Kasumi-1 (cell line): ENCODE measurements at places on chromosomes 6 and 20.

GRCh38 chr6:155110721-155111120 is 115.6 kb downstream of the TIAM2 start:
- no peak for DNase-seq

DNA sequence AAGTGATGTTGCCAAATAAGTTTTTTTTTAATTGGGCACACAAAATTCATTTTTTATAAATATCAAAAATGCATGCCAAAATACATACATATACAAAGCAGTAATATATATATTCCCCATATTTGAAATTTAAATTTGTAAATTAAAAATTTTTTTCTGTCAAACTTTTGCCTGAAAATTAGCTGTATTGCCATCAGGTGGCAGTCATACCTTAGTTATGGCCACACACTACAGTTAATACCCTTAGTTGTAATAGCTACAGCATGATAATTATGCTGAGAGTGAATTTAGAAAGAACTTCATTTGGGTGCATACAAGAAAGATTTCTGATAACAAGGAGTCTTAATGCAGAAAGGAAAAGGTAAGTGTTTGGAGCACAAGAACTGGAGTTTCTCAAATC is 46.2 kb upstream of the SDHAF4 start:
- peak; percentile 22 for DNase-seq

DNA sequence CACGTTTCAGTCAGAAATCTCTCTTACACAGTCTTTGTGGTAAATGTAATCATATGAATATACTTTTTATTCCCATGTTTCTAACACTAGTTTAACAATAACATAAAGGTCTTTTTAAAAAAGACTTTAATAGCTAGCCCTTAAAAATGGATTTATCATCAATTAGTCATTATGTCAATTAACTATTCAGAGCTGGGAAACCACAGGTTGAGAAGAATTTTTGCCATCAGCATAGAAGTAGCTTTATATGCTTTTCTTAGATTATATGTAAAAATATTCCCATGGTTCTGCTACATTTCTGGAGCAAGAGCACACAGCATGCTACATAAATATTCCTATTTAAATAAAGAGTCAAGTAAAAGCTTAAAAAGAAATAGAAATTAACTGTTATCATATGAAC is 35.5 kb downstream of the ASCC3 start:
- no peak for DNase-seq

GRCh38 chr6:37861452-37861851 is 41.9 kb downstream of the ZFAND3 start:
- no peak for DNase-seq

- DNase-seq, result no peak
These were observed 2.4 kb upstream of the MDGA1 start for GRCh38 chr6:37699887-37700619.

- peak; percentile 42 for DNase-seq
These were observed 6.2 kb downstream of the CST11 start for GRCh38 chr20:23446505-23446904.

GRCh38 chr20:36098364-36098763 is 56.2 kb upstream of the EPB41L1 start:
- peak; percentile 86 for DNase-seq

- DNase-seq, result peak; percentile 23
These were observed 8.0 kb upstream of the ARG1 start for GRCh38 chr6:131565056-131565455.

GRCh38 chr6:33288141-33288920 is 708 bp downstream of the WDR46 start:
- DNase-seq, result no peak

DNA sequence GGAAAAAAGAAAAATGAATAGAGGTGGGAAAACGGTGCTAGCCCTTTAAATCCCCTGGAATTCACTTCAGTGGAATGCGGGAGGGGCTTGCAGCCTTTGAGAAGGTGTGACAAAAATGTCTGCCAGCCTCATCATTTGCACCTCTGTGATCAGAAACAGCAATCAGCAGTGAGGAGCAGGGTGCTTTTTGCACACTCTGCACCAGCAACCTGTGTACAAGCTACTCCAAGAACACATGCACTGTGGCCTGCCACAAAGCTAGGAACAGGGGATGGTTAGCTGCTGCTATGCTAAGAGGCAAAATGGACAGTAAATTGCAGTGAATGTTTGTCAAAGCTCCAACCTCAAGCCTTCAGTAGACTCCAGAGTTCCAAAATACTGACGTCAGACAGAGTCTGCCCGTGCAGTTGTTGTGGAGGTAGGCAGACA is 29.7 kb downstream of the GINS1 start:
- DNase-seq, result no peak

GRCh38 chr6:159212525-159213280 is 43.5 kb downstream of the FNDC1 start:
- no peak for DNase-seq

GRCh38 chr6:133166766-133167165 is 74.4 kb upstream of the EYA4 start:
- DNase-seq, result no peak

DNA sequence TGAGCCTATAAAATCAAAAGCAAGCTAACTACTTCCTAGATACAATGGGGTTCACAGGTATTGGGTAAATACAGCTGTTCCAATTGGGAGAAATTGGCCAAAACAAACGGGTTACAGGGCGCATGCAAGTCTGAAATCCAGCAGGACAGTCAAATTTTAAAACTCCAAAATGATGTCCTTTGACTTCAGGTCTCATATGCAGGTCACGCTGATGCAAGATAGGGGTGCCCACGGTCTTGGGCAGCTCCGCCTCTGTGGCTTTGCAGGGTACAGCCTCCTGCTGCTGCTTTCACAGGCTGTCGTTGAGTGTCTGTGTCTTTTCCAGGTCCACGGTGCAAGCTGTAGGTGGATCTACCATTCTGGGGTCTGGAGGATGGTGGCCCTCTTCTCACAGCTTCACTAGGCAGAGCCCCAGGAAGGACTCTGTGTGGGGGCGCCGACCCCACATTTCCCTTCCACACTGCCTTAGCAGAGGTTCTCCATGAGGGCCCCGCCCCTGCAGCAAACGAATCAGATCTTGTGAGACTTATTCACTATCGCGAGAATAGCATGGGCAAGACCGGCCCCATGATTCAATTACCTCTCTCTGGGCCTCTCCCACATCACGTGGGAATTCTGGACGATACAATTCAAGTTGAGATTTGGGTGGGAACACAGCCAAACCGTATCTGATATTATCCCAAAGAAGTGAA is 11.9 kb upstream of the SMIM29 start:
- DNase-seq, result no peak

- no peak for DNase-seq
These were observed 40.0 kb downstream of the CYP39A1 start for GRCh38 chr6:46612645-46613044.

DNA sequence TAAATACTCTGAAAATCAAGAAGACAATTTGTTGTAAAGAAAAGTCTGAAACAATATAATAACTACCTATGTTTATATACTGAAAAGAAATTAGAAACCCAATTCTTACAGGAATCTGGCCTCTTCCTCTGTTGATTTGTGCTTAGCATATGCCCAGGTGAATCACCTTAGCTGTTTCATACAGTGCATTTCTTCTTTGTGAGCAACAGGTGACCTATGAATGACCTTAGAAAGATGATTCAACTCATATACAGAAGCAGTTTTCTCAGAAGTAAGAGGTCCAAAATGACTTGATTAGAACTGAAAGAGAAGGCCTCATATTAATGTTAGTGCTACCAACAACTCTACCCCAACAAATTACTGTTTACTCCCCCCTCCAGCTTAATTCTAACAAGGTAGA is 419.5 kb upstream of the ID4 start:
- no peak for DNase-seq

- DNase-seq, result no peak
These were observed 13.2 kb downstream of the CRYBG1 start for GRCh38 chr6:106373502-106374239.

- DNase-seq, result peak; percentile 86
These were observed 151.0 kb upstream of the HEY2 start for GRCh38 chr6:125598422-125598821.

- no peak for DNase-seq
These were observed 37.5 kb downstream of the MAK start for GRCh38 chr6:10800810-10801209.

- DNase-seq, result peak; percentile 71
These were observed 604 bp upstream of the RAB5IF start for GRCh38 chr20:36604952-36605398.

GRCh38 chr6:157977176-157977804 is 4.4 kb upstream of the SYNJ2 start:
- DNase-seq, result no peak

GRCh38 chr6:23875006-23875405 is 251.0 kb upstream of the NRSN1 start:
- no peak for DNase-seq

DNA sequence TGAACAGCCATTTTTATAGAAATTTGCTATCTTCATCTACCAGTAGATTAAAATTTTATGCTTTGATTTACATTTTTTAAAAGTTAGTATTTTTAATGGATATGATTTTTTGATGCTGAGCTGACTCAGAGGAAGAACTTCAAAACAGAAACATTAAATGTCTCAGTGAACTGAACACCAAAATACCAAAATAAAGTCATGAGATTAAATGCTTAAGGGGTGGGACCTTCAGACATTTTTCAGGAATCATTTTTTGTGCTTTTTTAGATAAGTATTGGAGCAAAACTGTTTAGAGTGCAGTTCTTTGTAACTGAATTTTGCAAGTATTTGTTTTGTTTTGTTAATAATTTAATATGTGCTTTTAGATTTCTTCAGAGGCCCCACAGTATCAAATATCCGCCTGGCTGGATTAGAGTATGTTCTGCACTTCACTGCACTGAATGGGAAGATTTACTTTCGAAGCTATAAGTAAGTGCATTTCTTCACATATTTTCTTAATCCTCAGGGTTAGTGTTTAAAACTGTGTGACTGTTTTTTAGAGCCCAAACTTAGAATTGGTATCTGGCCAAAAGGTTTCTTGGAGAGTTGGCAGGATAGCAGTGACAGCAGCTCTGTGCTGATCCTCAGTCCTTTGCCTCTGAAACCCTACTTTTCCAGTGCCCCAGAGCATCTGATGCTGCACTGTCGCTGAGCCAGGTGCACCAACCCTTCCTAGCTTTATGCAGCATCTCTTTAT is 33.7 kb downstream of the RPF2 start:
- no peak for DNase-seq

- DNase-seq, result no peak
These were observed 19.0 kb upstream of the NRN1 start for GRCh38 chr6:6025736-6026135.

DNA sequence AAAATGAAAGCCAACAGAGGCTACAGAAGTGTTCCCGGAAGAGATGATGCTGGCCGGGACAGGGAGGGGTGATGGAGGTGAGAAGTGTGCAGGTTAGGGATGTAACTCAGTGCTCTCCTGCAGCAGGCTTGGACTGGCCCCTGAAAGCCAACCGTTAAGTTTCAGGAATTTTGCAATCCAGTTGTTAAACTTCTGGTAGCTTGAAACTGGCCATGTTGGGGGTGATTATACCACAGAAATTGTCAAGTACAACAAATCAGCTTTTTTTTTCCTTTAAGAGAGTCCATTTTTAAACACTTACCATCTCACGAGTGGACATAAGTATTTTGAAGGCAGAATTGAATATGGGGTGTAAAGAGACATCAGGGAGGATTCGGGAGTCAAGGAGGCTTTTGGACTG is 8.8 kb upstream of the SIRPB1 start:
- DNase-seq, result no peak

- DNase-seq, result no peak
These were observed 52.0 kb downstream of the TRPC4AP start for GRCh38 chr20:35040646-35041045.

DNA sequence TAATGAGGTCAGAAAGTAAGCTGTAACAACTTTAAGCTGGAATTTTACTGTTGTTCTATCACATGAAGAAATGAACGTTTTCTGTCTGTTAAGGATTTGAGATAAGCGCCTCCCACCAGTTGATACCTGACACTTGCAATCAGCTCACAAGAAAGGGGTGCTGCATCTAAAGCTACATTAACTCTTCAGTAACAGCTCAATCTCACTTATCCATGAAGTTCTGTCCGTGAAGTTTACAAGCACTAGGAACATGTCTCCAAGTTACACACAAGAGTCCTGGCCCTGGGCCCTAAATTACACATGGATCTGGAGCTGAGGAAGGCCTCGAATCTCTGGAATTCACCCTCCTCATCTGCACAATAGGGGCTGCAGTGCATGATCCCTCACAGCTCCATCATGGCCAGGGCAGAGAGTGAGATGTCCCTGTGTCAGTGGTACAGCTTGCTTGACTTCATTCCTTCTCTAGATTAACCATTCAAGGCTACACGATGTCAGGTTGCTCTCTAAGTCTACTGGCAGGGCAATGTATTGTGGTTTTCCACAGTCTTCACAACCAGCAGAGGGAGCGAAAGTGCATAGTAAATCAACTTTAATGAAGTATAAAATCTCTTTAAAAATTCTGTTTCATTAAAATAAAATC is 182.4 kb upstream of the MCHR2 start:
- peak; percentile 47 for DNase-seq

- no peak for DNase-seq
These were observed 245.5 kb downstream of the SLC35F1 start for GRCh38 chr6:118152524-118152923.

DNA sequence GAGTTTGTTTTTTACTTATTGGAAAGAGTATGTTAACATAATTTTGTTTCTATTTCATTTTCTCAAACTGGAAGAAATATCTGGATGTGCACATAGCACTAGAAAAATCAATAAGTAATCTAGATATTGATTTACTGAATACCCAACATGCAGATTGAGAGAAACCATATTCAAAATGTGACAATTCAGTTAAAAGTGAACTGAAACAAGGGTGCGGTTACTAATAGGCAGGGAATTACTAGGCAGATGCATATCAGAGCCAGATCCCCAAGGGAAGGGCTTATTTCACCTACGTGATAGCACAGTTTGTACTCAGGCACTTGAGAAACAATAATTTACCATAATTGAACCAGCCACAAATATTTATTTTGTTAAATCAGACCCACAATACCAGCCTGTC is 493.1 kb upstream of the FLRT3 start:
- DNase-seq, result no peak

DNA sequence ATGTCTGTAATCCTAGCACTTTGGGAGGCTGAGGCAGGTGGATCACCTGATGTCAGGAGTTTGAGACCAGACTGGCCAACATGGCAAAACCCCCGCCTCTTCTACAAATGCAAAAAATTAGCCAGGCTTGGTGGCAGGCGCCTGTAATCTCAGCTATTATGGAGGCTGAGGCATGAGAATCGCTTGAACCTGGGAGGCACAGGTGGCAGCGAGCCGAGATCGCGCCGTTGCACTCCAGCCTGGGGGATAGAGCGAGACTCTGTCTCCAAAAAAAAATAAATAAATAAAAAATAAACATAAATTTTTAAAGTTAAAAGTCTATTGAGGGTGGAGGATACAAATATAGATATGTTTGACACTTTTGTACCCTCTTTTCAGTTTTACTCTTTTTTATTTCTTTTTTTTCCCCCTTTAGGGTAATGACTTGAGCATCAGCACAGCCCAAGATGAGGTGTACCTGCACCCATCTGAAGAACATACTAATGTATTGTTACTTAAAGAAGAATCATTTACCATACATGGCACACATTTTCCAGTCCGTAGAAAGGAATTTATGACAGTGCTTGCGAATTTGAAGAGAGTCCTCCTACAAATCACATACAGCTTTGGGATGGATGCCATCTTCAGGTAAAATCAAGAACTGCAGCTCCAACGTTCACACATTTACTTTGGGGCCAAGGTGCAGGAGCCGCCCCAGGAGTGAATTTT is 368.9 kb downstream of the LAMA2 start:
- DNase-seq, result peak; percentile 88
